ENCODE measurements at places on chromosomes 3 and 15.
A peak's percentile ranks its signal among the peaks of the same experiment; 100 is the strongest.

- DNase-seq: no peak
These were observed 3.8 kb downstream of the MPI start for GRCh38 chr15:74893627-74894026.

- DNase-seq: peak; percentile 39
These were observed 456 bp upstream of the C15orf61 start for GRCh38 chr15:67520321-67521028.

DNA sequence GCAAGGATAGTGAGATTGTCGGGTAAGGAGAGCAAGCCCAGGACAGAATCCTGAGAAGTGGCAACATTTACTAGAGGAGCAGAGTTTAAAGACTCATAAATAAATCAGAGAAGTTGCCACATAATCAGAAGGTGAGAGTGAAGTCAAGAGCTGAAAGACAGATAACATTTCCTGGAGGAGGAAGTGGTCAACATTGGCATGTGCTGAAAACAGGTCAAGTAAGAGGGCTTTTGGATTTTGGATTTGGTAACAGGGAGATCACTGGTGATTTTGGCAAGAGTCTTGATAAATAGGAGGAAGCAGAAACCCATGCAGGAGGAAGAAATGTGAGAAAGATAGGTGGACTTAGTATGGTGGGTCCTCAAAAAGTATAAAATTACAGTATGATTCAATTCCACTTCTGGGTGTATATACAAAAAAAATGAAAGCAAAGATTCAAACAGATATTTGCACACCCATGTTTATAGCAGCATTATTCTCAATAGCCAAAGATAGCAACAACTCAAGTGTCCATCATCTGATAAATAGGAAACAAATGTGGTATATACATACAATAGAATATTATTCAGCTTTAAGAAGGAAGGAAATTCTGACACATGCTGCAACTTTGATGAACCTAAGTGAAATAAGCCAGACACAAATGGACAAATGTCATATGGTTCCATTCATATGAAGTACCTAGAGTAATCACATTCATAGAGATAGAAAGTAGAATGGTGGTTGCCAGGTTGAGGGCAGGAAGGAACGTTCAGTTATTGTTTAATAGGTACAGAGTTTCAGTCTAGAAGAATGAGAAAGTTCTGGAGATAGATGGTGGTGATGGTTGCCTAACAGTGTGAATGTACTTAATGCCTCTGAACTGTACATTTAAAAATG, 27.3 kb upstream of the MBNL1 start:
- no peak for DNase-seq

GRCh38 chr3:157129803-157130466, 30.0 kb downstream of the CCNL1 start:
- no peak for DNase-seq

DNA sequence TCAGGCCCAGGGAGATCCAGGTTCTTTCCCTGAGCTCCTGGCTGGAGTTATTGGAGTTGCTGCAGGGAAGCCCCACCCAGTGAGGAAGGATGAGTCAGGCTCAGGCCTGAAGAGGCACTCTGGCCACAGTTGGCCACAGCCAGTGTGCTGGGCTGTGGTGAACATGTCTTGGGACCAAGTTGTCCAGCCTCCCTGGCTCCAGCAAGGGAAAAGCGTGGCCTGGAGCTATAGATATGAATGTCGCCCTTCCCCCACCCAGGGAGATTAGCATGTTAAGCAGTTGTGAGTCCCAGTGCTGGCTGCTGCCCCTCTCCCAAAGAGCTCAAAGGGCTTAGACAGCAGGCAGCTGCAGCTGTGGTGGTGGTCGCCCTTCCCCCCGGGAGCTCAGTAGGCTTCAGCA, 963.2 kb downstream of the ROBO2 start:
- DNase-seq: no peak

DNA sequence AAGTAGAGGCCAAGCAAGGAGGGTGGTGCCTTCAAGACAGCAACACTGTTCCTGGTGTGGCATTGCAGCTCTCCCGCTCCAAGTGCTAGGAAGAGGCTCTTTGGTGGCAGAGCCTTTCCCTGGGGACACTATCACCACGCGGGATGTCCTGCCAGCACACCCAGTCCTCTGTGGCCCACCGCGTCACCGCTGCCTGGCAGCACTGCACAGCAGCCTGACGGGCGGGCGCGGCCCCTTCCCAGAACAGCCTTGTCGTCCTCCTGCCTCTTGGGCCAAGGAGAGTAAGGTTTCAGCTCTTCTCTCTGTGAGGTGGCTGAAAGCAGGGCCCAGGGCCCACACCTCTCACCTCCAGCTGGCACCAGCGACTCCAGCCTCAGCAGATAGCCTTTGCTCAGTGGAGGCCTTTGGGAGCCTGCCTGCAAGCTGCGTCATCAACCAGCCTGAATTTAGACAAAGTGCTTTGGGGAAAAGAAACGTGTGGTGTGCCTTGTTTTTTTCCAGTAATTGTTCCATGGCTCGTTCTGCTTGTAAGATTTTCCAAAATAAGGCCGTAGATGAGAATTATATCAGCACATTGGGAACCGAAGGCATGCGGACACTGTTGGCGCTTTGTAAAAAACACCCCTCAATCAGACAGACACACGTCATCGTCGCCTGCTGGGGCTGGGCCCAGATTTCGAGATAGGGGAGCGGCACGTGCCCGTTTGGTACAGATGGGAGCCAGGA, 65.0 kb downstream of the AAGAB start:
- no peak for DNase-seq

DNA sequence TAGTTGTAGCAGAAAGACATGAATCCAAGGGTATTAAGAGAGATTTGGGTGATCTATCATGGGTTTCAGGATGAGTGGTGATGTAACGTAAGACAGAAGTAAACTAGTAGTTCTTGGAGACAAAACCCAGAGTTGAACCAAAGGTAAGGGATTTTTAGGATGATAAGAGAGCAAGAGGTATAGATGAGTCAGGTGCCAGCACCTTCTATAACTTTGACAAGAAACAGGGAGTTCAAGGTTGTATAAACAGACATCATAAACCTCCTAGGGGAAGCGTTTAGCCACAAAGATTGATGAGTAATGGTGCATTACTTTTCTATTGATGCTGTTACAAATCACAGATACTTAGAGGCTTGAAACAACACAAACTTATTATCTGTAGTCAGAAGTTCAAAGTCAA, 447.3 kb upstream of the ARHGEF26 start:
- no peak for DNase-seq

DNA sequence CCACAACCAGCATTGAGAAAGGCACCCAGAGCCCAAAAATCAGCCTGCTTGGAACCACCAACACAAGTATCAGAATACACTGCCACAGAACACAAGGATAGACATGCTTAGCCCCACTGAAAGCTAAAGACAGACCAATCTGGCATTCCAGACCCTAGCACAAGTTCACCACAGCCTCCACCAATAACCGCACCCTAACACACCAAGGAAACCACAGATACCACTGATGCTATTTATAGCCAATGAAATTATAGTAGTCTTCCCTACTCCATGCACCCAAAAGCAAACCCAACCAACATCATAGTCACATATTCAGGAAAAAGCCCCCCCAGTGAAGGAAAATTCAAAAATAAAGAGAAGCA, 83.9 kb upstream of the STT3B start:
- no peak for DNase-seq

DNA sequence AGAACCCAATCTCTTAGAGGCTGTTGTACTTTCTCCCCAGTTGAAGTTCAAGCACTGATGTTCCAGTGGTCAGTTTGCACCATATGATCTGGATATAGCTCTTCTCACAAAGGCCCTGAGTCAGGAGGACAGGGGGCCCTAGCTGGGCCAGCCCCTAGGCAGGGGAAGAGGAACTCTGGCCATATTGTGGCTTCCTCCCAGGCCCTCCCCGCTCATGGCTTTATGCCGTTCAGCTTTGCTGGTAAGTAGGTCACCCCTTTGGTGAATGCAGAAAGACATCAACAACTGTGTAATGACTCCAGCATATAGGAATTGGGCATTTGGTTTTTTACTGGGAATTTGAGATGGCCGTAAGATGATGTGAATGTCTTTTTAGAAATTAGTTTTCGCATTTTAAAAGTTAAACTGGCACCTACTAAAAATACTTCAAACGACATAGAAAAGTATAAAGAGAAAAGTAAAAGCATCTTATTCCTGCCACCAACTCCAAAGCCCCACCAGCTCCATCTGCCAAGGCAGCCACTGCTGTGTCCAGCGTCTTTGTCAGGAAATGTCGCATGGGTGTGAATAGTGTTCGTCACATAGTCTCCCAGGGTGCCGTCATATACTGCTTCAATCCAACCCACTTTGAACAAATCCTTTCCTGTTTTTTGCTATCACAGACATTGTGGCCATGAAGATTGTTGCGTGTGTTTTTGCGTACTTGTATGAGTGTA, 25.3 kb downstream of the CCR9 start:
- DNase-seq: no peak

DNA sequence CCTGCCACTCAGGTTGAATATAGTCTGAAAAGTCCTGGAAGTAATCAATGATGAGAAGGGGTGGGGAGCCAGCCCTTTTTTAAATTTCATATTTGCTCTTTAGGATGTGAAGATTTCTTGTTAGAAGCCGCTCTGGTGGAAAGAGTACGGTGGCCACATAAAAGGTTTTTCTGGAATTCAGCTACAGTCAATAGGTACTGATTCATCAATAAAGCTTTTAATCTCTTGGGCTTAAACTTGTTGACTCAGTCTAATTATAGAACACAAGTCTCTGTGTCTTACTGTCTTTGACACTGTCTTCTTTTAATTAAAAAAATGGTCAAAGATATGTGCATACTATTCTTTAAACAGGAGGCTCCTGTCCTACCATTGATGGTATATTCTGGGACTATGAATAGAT, 99.9 kb upstream of the TP63 start:
- no peak for DNase-seq

DNA sequence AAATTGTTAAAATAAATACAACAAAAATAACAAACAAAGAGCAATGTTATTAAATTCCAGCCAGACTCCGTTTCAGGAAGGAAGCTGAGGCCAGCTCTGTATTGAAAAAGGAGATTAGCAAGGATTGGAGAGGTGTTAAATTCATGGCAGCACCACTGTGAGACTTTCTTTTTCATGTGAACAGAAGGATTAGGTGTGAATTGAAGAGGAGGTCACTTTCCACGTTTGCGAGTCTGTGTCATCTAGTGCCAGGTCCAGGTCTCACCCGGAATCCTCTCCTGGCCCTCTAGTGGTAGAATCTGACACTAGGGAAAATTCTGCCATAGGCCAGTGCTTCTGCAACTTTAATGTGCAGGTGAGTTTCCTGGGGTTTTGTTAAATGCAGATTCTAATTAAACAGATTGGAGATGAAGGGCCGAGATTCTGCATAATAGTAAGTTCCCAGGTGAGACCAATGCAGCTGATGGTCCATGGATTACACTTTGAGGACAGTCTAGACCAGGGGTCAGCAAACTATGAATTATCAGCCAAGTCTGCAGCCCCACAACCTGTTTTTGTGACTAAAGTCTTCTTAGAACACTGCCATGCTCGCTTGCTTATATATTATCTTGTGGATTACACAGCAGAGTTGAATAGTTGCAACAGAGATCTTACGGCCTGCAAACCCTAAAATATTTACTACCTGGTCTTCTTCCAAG, 9.2 kb upstream of the SLC6A1 start:
- DNase-seq: peak; percentile 37

GRCh38 chr3:13111173-13111872, 38.1 kb upstream of the IQSEC1 start:
- DNase-seq: no peak

DNA sequence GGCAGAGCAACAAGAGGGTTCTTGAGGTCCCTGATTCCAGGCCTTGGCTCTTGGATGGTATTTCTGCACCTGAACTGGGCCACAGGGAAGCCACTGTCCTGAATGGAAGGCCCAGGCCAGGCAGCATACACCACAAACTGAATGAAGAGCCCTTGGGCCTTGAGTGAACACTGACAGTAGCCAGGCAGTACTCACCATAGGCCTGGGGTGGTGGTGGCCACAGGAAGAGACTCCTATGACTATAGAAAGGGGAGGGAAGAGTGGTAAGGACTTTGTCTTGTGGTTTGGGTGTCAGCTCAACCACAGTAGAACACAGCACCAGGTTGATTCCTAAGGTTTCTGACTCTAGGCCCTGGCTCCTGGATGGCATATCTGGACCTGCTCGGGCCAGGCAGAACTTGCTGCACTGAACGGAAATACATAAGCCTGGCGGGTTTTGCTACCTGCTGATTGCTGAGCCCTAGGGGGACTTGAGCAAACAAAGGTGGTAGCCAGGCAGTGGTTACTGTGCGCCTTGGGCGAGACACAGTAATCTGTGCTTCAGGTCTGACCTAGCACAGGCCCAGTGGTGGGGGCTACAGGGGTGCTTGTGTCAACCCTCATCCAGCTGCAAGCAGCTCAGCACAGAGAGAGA, 241.4 kb downstream of the ISL2 start:
- DNase-seq: no peak

- no peak for DNase-seq
These were observed 280.3 kb downstream of the XXYLT1 start for GRCh38 chr3:194990454-194991337.

DNA sequence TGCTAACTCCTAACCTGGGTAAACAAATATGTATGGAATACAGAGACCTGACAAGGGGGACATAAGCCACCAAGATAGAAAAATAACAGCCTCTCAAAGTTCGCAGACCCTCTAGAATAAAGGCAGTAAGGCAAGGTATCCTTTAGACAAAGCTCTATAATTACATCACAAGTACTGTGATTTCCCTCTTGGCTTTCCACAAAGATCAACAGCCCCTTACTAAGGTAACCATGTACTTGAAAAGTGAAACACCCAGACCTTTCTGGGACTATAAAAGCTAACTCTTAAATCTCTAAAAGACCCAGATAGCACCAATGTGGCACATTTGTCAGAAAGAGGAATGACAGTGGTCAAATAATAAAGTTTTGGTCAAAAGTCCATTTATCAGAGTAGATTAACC, 51.9 kb downstream of the TBL1XR1 start:
- no peak for DNase-seq
